ENCODE measurements at places on chromosomes 5 and 9.

- DNase-seq, result no peak
Observed at GRCh38 chr9:93620881-93621820, 44.8 kb downstream of the PHF2 start.

DNA sequence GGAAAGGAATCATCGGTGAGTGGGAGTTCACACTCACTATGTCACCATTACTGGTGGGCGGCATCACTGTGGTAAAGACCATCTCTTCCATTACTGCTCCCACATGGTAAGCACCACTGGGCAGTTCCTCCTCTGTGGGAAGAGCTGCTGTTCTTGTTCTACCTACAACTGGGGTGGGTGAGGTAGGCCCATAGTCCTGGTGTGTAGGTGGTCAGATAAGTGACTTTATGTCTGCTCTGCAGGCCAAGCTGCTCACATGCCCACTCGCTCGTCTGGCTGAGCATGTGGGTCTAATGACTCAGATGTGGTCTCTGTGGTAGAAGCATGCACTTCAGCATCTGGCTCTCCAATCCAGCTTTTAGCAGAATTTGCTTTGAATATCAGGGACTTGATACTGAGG is 82.9 kb downstream of the TMEM215 start:
- no peak for DNase-seq

DNA sequence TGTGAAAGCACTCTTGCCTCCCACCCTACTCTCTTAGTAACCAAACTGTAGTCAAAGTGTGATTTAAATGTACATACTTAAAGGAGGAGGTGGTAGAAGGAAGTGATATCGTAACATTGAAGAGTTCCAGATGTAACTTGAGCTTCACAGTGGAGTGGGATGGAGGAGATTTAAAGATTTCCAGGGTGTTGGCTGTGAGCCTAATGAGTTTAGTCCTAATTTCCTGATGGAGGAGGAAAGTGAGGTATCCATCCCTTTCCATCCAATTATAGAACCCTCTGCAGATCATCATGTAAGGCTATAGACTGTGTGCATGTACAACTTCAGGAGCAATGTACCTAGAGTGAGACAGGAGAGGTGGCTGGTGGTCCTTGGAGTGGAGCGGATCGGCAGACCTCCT is 1163.9 kb upstream of the SEMA6A start:
- DNase-seq, result no peak

DNA sequence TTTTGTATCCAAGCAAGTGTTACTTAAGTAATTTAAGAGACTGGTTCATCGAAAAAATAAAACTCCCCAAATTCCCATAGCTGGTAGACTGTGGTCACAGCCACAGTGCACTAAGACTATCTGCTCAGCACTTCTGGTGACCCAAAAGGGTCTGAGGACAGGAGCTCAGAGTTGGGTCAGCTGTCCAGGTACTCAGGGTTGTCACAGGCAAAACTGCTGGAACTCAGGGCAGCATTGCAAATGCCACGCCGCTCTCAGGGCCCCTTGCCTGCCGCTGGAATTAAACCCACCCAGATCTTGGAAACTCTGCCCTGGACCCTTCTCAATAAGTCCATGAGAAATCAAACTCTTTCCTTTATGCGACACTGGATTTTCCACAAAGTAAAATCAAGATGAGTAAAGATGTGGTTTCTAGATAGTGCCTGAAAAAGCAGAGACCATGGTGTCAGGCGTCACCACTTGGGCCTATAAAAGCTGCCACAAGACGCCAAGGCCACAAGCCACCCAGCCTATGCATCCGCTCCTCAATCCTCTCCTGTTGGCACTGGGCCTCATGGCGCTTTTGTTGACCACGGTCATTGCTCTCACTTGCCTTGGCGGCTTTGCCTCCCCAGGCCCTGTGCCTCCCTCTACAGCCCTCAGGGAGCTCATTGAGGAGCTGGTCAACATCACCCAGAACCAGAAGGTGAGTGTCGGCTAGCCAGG is at the start of gene IL13:
TSS of gene IL13 (plus strand) at position 498 of the 705 bp plus-strand sequence. CDS start at position 512, 14 bp downstream.
- no peak for DNase-seq

DNA sequence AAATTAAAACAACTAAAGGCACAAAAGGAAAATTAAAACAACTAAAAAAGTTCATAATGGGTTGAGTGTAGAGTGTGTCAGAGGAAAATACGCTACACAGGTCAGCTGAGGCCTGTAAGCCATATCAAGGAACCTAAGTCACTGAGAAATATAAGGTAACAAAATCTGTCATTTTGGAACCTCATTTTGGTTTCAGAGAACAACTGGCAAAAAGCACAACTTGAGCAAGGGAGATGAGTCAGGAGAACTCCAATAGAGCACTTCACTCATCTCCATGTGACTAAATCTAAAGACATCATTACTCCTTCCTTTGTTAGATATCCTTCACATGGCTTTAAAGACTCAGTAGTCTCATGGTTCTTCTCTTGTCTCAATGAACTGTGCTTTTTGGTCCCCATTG is 269.4 kb upstream of the POU5F2 start:
- DNase-seq, result no peak

GRCh38 chr5:109589986-109590385 is 99.7 kb upstream of the MAN2A1 start:
- no peak for DNase-seq

GRCh38 chr9:87263291-87263690 is 234.4 kb upstream of the DAPK1 start:
- DNase-seq, result no peak

DNA sequence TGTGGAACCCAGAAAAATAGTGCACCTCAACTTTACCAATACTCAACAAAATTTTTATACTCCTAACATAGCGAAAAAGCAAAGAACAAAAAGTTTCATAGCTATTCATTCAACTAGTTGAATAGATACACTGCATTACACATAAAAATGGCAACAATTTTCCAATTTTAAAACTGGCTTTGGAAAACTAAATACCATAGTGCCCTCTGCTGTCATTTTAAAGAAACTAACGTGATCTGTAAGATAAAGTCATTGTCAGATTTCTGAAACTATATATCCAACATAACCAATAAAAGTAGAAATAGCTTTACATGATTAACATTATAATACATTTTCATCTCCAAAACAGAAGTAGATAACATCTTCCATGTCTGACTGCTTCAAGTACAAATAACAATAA is 31.6 kb downstream of the DTWD2 start:
- DNase-seq, result peak; percentile 17

DNA sequence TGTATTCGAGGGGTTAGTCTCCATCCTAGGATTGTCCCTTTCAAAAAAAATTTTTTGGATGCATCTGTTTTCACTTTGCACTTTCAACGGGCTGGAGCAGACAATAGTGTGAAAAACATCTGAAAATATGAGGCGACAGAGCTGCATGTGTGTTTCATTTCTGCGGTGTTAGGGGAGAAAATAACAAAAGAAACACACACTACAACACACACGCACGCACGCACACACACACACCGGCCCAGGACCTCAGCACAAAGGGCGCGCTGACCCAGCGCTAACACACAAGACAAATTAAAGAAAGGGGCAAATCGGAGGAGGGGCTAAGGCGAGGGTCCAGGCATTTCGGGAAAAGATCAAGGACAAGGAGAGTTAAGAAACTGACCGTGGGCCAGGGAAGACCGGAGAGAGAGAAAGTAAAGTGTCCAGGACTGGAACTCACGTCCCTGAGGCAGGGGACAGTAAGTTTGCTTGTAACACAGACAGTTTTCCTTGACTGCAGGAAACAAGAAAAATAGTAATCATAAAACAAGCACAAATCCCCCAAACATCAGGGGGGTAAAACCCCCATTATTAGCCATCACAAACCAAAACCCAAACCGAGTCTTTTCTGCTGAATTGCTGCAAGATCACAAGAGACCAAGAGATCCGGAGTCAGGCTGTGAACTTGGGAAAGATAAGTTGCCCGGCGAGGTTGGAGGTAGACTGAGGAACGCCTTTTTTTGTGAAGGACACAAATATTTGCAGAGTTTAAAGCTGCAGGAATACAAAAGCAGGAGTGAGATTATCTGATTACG is 302.1 kb downstream of the PARP8 start:
- DNase-seq, result no peak

GRCh38 chr5:98401656-98402055 is 371.8 kb upstream of the RGMB start:
- peak; percentile 47 for DNase-seq

DNA sequence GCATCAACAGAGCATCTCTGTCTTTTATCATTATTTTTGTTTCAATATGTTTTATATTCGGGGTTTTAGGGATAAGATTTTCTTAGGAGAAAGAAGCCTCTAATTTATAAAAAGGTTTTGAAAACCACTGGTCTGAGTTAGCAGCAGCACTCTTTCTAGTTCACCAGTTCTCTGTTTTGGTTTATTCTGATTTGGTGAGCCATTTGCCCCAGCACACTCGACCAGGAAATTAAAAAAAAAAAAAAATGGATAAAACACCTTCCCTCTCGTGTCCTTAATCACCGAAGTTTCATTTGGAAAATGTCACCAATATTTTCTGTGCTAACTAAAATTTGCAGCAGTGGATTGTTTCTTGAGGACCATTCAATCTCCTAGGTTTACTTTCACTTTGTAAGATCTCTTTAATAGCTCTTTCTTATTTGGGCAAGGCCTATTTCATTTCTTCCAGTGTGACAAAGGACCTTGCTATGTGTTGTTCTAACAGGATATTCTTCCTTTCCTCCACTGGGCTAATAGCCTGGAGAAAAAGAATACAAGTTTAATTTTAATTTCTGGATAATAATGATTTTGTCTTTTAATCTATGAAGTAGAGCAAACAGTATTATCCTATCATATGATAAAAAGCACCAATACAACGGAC is 57.8 kb upstream of the ANXA1 start:
- peak; percentile 5 for DNase-seq

DNA sequence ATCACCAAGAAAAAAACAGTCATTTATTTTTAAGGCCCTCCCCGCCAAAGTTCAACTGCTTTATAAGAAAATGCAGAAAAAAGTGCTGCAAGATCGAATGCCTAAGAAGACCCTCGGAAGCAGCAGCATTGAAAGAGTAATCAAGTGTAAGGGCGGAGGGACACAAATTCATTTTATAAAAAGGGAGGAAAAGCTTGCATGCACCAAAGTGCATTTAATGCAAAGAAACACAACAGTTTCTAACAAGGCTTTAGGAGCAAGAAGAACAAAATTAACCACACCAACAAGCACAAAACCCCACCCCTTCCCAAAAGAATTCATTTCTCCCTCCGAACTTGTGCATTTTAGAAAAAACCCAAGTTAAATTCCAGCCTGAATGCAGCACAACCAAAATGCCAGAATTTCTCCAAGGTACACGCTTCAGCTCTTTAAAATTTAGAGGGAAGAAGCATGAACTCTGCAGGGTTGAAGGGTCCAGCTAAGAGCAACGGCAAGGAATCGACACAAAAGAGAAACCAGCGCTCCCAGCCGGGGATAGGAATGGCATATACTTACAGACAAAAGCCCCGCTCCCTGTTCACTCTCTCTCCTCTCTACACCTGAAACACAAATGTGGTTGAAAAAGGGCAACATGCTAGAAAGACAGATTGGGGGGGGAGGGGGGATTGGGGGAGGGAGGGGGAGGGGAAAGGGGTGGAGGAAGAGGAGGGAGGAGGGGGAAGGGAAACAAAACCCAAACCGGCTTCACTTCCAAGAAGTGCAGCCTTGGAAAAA is at the start of gene NREP:
TSS of gene NREP (minus strand) at position 614 of the 774 bp plus-strand sequence. CDS start 1,422 bp downstream, outside the sequence.
- no peak for DNase-seq

- peak; percentile 55 for DNase-seq
Observed at GRCh38 chr5:54993318-54993717, 7.9 kb upstream of the ESM1 start.

- no peak for DNase-seq
Observed at GRCh38 chr9:97474372-97474925, 27.0 kb upstream of the TMOD1 start.

DNA sequence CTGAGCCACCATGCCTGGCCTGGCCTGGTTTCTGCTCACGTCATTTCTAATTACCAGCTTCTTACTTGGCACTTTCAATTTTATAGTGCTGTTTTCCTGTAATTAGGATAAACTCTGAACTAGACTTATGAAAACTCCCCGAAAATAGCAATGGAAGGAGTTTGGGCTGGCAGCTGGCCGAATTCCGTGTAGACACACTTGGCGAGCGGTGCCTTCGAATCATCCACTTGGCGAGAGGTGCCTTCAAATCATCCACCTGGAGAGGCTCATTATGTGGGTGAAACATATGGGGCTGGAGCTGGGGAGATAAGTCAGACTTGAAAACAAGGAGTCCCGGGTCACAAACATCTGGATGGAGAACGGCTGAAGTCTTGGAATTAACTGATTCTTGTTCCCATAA is 203.7 kb downstream of the ROR2 start:
- peak; percentile 14 for DNase-seq

- peak; percentile 62 for DNase-seq
Observed at GRCh38 chr9:70113403-70114022, 69.9 kb downstream of the MAMDC2 start.

DNA sequence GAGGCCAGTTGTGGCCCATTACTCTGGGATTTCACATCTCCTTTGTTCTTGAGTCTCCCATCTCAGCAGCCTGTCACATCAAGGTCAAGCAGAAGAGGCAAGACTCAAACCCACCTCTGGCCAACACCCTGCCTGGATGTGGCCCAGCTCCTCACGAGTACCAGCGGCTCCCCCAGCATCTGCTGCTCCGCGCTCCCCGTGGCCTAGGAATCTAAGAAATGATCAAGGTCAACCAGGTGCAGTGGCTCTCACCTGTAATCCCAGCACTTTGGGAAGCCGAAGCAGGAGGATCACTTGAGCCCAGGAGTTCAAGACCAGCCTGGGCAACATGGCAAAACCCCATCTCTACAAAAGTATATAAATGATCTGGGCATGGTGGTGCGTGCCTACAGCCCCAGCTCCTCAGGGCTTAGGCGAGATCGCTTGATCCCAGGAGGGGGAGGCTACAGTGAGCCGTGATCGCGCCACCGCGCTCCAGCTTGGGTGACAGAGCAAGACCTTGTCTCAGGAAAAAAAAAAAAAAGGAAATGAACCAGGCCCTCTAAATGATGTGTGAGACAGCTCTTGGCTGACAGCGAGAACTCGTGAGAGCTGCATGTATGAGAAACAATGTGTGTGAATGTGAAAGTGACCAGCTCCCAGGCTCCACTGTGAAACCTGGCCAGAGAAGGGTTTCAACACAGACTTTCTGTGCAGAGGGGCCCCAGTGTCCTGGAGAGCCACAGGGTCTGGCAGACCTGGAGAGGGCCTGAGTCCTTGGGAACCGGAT is 61.6 kb upstream of the ANGPTL2 start:
- no peak for DNase-seq

GRCh38 chr5:159819591-159820411 is 96.5 kb upstream of the ADRA1B start:
- DNase-seq, result no peak

GRCh38 chr5:100828071-100828897 is 74.8 kb downstream of the ST8SIA4 start:
- DNase-seq, result no peak

DNA sequence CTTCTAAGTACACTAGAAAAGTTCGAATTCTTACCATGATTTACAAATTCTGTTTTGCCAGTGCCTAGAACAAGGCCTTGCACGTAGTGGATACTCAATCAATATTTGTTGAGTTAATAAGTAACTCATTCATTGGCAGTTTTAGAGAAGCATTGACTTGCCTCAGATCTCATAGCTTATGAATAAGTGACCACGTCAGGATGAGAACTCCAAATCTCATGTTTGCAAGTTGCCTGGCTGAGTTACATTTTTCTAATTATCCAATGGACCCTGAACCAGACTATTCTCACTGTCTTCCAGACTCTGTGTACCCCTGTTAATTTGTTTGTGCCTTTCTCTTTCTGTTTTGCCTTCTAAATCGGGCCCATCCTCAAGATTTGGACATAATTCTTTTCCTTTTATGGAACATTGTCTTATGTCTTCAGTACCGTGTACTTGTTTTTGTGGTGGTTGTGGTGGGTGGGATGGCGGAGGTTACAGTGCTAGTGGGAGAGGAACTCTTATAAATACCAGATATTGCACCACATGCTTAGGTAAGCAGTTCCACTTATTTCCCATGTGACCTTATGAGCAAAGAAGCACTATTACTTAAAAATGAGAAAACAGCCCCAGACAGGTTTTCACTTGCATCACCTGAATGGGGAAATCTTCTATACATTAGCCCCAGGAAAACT is 96.3 kb downstream of the UNC13B start:
- no peak for DNase-seq

All from fibroblast of upper back skin (primary cell).